ENCODE measurements at places on chromosomes 13 and 19. TPM values are rescaled to one million over a fixed set of nuclear protein-coding genes. Genes with fewer than 3 reads are reported as not detected.

Gene ICAM5
- total RNA-seq = 0.69 TPM

Gene PLIN3
- total RNA-seq = 108 TPM

Gene ATXN8OS
- not detected for total RNA-seq

Gene CGB5
- total RNA-seq = not detected

Gene ATP4A
- total RNA-seq = not detected

- DNase-seq = no peak
Measured at GRCh38 chr19:45782162-45782691, at the start of gene DMPK. TSS of gene DMPK (minus strand) at chr19:45782490. CDS start at chr19:45782352, 138 bp downstream.

DNA sequence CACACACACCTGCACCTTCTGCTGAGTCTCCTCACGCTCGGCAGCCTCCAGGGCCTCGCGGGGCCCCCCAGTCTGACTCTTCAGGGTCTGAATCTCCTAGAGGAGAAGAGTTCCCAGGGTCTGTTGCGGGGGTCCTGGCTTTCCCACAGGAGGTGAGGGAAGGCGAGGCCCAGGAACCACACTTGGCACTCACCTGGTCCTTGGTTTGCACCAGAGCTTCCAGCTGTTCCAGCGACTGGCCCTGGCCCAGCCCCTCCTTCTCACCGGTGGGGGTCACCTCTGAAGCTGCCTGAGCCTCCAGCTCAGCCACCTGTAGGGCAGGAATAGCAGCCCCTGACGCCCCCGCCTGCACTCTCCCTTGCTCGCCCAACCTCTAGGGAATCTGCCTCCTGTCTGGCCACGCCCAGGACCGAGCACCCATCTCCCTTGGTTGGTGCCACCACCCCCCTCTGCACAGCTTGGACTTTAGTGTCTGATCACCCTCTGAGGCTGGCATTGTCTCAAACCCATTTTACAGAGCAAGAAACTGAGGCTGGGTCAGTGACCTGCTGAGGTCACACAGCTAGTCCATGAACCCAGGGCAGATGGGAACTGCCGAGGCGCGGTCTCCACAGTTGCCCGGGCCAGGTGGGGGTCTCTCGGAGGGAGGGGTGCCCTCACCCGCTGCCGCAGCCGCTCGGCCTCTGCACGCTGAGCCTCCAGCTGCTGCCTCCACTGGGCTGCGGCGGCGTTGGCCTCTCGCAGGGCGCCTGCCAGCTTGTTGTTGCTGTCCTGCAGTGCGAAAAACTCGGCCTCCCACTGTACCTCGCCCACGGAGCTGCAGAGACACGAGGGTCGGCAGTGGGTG is 9.5 kb downstream of the HOMER3 start:
- no peak for DNase-seq

DNA sequence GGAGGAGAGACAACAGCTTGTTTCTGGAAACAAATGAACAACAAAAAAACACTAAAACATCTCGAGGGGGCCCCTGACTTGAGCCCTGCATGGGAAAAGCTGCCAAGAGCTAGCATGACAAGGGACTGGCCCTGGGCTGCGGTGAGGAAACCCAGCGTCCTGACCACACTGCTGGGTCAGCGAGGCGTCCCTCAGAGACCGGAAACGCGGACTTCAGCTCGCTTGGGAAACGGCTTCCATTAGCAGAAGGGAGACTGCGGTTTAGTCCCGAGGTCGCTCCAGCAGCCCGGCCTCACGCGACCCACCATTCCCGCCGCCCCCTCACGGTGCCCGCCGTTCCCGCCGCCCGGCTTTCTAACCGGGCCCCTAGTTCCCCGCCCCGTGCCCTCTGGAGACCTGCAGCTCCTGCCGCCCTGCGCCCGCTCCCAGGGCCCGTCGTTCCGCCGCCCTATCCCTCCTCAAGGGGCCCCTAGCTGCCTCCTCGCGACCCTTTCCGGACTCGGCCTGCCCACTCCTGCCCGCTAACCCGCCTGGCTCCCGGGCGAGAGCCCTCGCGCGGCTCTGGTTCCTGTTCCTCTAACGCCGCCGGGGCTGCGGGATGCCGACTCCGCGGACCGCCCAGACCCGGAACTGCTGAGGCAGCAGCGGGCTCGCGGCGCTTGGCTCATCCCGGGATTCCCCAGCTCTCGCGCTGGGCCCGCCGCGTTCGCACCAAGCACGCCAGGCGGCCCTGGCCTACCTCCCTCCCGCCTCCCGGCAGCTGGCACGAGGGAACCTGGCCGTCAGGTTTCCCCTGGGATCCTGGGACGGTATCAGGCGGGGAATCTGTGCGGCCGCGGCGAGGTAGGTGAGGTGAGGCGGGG is at the start of gene CCDC122:
TSS of gene CCDC122 (minus strand) at position 849 of the 863 bp plus-strand sequence. CDS start 10,364 bp downstream, outside the sequence.
- peak; percentile 84 for DNase-seq

DNA sequence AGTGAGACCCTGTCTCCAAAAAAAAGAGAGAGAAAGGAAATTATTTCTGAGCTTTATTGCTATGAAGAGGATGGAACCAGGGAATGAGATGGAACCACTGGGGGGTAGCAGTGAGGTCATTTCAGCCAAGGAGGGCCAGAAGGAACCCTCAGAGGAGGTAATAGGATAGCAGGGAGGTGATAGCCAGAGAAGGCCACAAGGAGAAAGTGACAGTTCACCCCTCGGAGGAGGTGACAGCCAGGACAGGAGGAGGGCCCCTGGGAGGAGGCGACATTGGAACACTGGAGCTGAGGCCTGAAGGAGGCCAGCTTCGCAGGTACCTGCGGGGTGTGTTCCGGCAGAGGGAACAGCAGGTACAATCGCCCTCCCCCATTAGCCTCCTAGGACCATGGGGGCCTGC is 675 bp upstream of the PGPEP1 start:
- DNase-seq = no peak

DNA sequence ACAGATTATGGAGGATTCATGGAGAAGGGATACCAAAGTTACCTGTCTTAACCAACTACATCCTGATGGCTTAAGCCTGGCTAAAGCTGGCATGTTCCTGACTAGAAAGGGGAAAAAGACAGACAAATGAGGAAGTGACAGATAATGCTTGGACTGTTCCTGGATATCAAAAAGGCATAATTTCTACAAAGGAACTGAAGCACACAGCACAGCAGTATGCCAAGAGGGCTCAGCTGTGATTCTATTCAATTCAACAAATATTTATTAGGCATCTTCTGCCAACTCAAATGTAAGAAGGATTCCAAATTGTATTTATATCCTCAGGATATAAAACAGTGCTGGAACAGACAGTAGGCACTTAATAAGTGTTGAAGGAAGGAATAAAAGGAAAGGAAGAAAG is 59.5 kb downstream of the KLF12 start:
- no peak for DNase-seq

DNA sequence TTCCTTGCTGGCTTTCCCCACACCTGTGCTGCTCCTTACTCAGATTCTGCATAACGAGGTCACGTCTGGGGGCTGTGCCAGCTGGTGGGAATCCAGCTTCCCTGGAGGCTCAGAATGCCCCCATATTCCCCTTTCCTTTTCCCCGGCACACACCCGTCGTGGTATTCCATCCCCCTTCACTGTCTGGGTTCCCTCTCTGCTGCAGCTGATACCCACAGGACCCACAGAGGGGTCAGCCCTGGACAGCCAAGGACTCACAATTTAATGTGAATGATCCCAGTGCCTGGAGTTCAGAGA is 4.2 kb upstream of the MYH14 start:
- DNase-seq = no peak

DNA sequence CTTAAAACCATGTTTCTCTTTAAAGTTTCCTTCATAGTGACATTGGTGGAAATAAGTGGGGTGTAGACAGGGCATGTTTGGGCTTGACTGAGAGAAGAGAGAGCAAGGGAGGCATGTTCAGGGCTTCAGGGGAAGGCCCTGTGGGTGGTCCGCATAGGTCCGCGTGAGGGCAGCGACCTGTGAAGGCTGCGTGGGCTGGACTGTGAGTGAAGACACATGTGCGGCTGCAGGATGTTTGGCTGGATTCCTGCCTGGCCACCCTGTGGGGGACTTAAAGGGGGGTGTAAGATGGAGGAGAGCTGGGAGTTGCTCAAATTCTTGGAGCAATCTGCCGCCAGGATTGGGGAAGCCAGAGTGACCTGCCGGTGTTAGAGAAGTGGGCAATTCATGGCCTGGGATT is 23.8 kb upstream of the KLF12 start:
- no peak for DNase-seq

DNA sequence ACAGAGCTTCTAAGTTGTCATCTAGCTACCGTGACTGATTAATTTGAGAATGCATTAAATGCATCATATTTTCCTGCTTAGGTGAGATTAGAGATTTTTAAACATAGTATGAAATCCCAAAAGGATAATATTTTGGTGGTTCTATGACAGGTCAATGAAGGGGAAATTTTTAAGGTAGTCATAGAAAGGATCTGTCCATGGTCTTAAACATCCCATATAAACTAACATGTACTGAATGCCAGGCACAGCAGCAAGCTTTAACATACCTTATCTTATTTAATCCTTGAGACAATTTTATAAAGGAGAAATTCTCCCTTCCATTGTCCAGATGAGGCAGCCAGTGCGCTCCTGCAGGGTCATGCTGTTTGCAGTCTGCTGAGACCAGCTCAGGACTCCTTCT is 466.0 kb downstream of the FGF14 start:
- DNase-seq = no peak

DNA sequence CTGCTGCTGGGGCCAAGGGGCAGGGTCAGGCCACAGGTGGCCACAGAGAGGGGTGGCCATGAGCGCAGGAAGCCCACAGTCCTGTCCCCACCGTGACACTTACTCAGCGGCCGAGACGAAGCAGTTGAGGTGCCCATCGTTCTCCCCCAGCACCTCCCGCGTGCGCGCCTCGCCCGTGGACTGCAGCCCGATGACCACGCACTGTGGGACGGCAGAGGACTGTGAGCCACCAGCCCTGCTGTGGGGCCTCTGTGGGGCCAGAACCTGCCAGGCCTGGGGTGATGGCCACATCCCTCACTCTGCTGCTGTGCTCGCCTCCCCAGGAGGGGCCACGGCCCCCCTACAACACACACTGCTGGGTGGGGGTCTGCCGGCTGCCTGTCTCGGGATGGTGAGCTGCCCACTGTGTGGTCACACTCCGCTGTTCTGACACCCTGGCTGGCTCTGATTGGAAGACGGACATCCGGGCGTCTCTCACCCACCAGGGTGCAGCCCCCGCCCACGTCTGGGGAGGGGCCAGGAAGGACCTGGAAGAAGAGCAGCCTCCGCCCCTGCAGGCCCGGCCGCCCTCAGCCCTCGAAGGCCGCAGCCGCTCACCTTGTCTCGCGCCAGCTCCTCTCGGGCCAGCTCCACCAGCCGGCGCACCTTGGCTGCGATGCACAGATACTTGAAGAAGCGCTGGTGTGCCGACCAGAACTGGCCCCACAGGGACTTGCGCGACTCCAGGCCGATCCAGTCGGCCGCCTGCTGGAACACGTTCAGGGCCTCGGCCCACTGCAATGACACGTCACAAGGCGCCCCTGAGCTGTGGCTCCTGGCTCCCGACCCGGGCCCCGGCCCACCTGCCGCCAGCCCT is 13.2 kb downstream of the GPX4 start:
- no peak for DNase-seq

DNA sequence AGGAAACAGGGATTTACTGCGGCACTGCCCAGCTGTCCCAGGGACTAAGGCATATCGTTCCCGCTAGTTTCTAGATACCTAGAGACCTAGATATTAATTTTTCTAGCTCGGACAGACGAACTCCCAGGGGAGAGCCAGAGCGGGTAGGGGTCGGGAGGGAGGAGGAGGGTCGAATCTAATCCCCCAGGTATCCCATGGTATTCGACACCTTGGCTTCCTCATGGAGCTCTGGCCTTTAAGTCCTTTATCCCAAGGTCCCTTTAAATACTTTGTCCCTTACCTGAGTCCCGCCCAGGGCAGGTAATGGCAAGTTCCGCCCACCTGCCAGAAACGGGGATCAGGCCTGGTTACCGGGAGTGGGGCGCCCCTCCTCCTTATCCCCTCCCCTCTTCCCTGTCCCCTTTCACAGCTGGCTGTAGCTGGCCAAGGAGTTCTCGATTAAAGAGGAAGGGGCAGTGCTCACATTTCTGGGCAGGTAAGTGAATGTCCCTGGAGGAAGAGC is at the start of gene PRRG2:
TSS of gene PRRG2 (plus strand) at position 310 of the 502 bp plus-strand sequence. CDS start 1,904 bp downstream, outside the sequence.
- peak; percentile 72 for DNase-seq

GRCh38 chr19:35330475-35330874 is 1.5 kb downstream of the CD22 start:
- no peak for DNase-seq

- DNase-seq = no peak
Measured at GRCh38 chr19:23378948-23379347, 16.3 kb downstream of the ZNF91 start.

GRCh38 chr13:23598369-23598768 is 28.2 kb downstream of the TNFRSF19 start:
- DNase-seq = no peak

DNA sequence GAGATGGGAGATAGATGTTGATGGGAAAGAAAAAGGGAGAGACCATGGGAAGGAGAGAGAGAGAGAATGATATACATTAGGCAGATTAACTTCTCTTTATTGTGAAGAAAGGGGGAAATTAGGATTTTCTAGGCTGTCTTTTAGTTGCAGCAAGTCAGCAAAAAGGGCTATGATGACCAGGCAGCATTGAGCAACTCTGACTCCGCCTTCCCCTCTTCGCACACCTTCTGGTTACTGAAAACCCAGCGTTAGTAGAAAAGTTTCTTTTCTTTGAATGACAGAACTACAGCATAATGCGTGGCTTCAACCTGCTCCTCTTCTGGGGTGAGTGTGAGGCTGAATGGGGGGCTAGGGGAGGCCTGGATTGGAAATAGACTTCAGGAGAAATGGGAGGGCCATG is at the start of gene ADGRE1:
TSS of gene ADGRE1 (plus strand) at position 264 of the 400 bp plus-strand sequence. CDS start at position 294, 30 bp downstream.
- DNase-seq = no peak

- no peak for DNase-seq
Measured at GRCh38 chr13:112688560-112689302, 1.1 kb upstream of the ATP11A start.

DNA sequence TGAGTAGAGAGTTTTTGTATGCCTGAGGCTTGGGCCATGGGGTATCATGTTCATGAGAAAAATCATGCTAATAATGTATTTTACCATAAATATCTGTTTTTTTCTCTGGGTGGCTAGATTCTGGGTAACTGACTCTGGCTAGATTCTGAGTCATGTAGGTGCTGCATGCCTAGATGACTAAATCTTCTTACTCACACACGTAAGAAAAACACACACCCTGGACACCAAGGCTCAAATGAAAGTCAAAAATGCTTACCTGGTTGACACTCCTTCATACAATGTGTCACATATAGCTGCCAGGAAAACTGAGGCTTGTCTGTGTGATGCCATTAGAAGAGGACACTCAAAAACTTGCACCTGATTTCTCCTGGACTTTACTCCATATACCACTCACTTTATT is 597.4 kb upstream of the SLITRK1 start:
- DNase-seq = no peak

DNA sequence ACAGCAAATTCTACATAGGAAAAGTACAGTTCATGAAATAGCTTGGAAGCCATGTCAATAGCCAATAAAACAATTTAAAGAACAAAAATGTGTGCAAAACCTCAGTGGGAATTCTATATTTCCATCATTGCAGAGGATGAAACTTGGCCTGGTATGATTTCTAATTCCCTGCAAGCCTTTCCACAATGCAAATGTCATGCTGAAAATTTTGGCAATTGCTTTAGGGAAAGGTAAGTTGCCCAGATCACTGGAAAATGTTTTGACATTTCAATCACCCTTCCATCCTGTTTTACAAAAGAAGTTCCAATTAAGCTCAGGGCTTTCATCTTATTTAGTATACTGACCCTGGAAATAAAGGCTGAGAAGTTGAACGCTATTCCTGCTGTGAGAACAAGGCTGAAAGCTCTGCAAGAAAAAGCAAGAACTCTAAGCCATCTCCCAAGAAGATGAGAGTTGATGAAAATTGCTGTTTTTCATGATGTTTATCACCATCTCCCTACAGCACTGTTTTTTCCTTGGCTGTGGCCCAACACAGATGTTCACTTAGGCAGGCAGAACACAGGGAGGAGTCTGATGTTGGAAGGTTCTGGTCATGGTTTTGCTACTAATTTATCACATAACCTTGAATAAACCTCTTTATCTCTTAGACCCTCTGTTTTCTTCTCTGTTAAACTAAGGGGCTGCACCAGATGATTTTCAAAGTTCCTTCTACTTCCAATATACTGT is 263.7 kb downstream of the KCTD12 start:
- DNase-seq = no peak

All from mucosa of descending colon (tissue), 3 donors.